ENCODE measurements at places on chromosomes 6 and 20. TPM values are rescaled to one million over a fixed set of nuclear protein-coding genes. Genes with fewer than 3 reads are reported as not detected.

The PPP1R3G gene
- not detected for total RNA-seq

The OVOL2 gene
- 0.34 TPM for total RNA-seq

The SLC22A16 gene
- not detected for total RNA-seq

The ZFAND3 gene
- 11.3 TPM for total RNA-seq

The CFB gene
- total RNA-seq: not detected

The OOEP gene
- total RNA-seq: not detected

The LAMA5 gene
- 12.1 TPM for total RNA-seq

The PTPN1 gene
- total RNA-seq: 47.6 TPM

The BACH2 gene
- 0.30 TPM for total RNA-seq

The CLPSL2 gene
- total RNA-seq: not detected

The PSORS1C2 gene
- total RNA-seq: not detected

The MEI4 gene
- total RNA-seq: 0.06 TPM

The SRF gene
- total RNA-seq: 35.5 TPM

The LRRN4 gene
- total RNA-seq: not detected

The TDRD6 gene
- total RNA-seq: not detected

The GPR6 gene
- total RNA-seq: not detected

The RIPPLY2 gene
- not detected for total RNA-seq

The HSF2 gene
- total RNA-seq: 13.3 TPM

The DLL1 gene
- 1.4 TPM for total RNA-seq

Measured in HT1080 (cell line).